ENCODE measurements at places on chromosomes 16 and 17.

DNA sequence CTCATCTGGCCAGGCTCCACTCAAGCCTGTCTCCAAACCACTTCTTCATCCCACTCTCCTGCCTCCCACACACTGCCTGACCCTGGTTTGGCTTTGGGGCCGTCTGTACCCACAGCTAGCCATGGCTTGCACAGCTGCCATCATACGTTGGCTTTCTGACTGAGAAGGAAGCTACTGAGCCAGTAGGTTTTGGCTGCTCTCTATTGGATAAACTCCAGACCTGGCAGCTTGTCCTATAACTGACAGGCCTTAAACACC, 3.9 kb downstream of the MIF4GD start:
- DNase-seq: no peak

- peak; percentile 91 for DNase-seq
Observed at GRCh38 chr17:10099051-10099571, 99.3 kb downstream of the GAS7 start.

DNA sequence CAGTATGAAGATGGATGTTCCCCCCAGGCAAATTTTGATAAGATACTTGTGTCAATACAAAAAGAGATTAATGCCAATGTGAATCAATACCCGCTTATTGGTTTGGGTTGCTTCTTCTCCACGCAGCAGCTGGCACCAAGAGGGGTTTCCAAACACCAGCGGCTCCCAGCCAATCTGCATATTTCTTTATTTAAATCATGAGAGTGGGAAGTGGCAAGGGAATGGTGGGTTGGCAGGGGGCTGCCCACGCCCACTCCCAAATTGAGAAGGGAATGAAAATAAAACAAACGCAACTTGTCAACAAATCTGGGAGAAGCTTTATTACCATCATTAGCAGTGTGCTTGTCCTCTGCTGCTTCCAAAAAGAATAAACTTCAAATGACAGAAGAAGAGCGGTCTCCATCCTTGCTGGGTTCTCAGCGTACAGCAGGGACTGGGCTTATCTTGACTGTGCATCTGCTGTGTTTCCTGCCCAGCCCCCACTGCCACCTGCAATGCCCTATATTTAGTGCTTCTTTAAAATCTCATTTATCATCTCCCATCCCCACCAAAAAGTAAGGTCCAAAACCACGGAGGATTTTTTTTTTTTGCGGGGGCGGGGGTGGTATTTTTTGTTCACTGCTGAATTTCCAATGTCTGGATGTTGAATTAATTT, 34.9 kb upstream of the C16orf78 start:
- no peak for DNase-seq

DNA sequence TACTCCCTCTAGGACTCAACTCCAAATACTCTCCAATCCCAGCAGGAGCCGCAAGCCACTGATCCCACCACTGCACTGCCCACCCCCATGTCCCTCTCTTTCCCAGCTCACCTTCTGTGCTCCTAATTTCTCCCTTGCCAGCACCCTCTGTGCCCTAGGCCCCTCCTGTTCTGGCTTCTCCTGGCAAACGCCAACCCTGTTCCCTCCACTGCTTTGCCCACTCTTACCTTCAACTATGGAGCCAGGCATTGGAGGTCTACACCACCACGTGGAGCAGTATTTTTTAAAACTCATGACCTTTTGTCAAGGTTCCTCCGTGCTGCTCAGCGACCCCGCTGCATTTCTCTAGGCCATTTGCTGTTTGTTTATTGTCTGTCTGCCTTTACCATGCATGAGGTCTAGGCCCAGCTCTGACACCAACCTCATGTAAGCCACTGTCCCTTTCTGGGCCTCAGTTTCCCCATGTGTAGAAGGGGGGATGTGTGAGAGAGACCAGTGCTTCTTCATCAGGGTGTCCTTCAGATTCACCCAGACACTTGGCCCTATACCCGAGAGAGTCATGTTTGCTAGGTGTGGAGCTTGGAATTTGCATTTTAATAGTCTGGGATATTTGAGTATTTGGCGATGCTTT, 4.6 kb downstream of the CCDC102A start:
- DNase-seq: no peak

GRCh38 chr16:57757883-57758282, 22.3 kb downstream of the KATNB1 start:
- no peak for DNase-seq

DNA sequence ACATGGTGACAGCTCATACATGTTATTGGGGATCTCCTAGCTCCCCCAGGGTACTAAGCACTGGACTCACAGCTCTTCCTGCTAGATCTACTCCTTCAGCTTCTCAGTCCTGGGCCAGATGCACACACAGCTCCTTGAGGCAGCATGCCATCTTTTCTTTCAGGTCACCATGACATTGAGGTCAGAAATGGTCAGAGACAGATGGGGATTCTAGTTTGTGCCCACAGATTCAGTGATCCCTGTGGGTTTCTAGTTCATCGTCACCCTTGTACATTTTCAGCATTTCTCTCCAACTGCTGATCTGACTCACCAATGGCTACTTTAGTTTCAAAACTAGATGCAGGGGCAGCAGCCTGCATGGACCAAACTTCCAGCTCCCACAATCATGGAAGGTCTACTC, 560.7 kb upstream of the PSMD7 start:
- DNase-seq: no peak

DNA sequence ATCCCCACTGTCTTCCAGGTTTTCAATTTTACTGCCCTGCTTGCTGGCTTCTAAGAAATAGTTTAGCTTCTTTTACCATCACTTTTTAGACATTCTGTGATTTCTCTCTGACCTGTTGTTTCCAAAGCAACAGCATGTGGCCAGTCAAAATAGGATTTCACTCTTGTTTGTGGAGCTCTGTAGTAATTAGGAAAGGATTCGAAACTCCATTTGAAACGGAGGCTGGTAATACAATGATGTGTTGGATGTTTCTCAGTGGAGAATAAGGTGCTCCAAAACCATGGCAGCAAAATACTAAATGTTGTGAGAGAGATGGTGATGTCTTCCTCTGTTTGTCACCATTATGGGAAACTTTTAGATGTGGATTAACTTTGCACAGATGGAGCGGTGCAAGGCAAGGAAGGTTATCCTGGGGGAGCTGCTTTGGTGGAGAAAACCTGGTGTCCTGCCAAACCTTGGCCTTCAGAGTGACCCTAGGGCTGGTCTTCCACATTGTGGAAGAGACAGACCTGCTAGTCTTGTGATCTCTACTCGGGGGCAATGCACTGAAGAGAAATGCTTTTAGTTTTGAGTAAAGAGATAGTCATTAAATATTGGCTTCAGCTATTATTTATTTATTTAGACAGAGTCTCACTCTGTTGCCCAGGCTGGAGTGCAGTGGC, 79.4 kb downstream of the PRKCA start:
- no peak for DNase-seq
